ENCODE measurements at places on chromosomes 13 and 19.

- DNase-seq, result no peak
These were observed 262.7 kb downstream of the DLEU7 start for GRCh38 chr13:50580684-50581305.

DNA sequence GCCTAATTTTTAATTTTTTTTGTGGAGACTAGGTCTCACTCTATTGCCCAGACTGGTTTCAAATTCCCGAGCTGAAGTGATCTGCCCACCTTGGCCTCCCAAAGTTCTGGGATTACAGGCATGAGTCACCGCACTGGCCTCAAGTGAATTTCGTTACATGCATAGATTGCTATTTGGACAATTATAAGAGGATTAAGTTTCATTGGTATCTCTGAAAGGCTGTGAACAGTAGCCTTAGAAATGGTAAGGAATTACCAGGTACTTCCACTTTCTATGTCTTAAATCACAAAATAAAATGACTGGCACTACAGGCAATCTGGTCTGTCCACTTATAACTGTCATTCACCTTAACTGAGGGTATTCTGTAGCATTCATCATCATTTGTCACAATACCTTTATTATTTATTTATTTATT, 2.9 kb upstream of the CCDC9 start:
- no peak for DNase-seq

DNA sequence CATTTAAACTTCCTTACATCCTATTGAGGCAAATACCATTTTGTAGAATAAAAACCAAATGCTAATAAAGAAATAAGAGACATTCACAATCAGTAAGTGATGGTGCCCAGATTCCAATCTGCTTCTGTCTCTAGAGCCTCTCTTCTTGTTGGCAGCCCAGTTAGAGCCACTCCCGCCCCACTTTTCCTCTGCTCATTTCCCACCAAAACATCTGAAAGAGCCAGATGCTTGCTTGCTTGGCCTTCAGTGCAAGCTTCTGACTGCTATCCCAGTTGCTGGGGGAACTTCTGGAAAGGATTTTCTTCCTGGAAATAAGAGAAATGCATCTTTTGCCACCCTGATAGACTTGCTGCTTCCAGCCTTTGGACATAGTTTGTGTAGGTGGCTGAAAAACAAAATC, 12.9 kb downstream of the FRY start:
- DNase-seq, result no peak

DNA sequence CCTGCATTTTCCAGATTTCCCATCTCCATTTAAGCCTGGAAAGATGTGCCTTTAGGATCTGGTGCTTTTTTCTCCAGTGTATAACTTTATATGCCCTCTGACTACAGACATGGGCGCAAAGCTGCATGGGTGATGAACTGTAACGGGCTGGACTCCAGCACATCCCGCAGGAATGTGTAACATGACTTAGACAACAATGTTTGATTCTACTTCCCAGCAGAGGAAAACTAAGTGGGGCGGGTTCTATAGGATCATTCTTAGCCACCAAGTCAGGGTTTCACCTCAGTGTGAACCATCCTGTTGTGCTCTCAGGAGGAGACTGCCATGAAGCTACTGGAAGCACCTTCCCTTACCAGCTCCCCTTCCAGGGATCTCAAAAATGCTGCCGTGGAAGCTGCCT, 93.2 kb upstream of the SERP2 start:
- no peak for DNase-seq

- no peak for DNase-seq
These were observed 165.4 kb downstream of the FLT1 start for GRCh38 chr13:28329395-28330158.

- DNase-seq, result no peak
These were observed 178.1 kb downstream of the FLT1 start for GRCh38 chr13:28316836-28317235.

DNA sequence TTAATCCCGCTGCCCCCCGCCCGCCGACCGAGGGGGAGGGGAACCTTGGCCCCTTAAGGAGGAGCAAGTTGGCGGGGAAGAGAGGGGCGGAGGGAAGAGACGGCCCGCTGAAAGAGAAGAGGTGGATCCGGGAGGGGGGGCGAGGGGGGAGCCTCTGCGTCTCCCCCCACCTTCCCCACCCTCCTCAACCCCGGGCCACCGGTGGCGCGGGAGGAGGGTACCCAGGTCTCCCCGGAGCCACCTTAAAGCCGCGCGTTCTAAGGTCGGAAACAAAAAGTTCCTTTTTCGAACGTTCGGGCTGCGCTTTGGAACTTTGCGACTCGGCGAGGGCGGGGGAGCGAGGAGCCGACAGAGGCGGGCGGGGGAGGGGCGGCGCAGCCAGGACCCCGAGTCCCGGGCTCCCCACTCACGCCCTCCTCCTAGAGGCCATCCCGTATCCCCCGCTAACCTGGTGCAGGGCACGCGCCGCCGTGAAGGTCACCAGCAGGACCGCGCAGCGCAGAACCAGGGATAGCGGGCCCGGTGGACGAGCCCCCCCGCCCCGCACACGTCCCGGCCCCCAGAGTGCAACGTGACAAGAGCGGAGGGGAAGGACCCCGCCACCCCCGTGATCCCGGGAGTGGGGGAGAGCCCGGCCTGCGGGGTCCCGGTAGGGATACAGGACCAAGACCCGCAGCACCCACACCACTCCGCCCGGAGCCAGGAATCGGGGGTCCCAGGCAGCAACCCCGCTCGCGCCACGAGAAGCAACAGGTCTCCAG, 659 bp downstream of the ERF start:
- peak; percentile 82 for DNase-seq

- DNase-seq, result no peak
These were observed 136.4 kb upstream of the HTR2A start for GRCh38 chr13:47033216-47033615.

- DNase-seq, result no peak
These were observed 31.3 kb downstream of the SERPINE3 start for GRCh38 chr13:51370811-51371210.

GRCh38 chr13:45974500-45974899, 78.0 kb downstream of the ZC3H13 start:
- no peak for DNase-seq

GRCh38 chr19:49690656-49691242, at the start of gene CPT1C:
TSS of gene CPT1C (plus strand) at chr19:49691116. CDS start at chr19:49692253, 1,137 bp downstream.
- peak; percentile 69 for DNase-seq

DNA sequence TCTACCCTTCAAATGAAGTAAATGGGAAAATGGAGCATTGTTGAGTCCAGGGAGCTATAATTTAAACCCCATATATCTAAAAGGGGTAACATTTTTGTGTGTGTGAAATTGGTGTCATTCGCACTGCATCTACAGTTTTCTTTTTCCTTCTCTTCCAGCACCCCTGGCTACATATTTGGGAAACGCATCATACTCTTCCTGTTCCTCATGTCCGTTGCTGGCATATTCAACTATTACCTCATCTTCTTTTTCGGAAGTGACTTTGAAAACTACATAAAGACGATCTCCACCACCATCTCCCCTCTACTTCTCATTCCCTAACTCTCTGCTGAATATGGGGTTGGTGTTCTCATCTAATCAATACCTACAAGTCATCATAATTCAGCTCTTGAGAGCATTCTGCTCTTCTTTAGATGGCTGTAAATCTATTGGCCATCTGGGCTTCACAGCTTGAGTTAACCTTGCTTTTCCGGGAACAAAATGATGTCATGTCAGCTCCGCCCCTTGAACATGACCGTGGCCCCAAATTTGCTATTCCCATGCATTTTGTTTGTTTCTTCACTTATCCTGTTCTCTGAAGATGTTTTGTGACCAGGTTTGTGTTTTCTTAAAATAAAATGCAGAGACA, 28.6 kb downstream of the ALOX5AP start:
- DNase-seq, result no peak

- no peak for DNase-seq
These were observed 513.6 kb downstream of the PCDH9 start for GRCh38 chr13:66716538-66716937.

DNA sequence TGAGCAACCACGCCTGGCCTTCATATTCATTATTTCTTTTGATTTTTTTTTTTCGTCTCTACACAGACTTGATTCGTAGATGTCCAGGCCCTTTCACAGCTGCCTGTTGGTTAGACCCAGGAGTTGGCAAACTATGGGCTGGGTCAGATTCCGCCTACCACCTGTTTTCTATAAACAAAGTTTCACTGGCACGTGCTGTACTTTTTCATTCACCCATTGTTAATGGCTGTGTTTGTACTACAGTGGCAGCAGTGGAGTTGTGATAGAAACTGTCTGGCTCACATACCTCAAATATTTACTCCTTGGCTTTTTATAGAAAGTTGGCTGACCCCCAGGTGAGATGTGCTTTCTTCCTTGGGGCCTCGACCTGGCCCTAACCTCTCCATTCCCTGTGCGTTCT, 72.9 kb upstream of the TEX29 start:
- DNase-seq, result no peak

- DNase-seq, result no peak
These were observed 36.6 kb upstream of the ZSCAN5A start for GRCh38 chr19:56351208-56351607.

- DNase-seq, result peak; percentile 38
These were observed 29.2 kb downstream of the PIP5K1C start for GRCh38 chr19:3670796-3671679.

DNA sequence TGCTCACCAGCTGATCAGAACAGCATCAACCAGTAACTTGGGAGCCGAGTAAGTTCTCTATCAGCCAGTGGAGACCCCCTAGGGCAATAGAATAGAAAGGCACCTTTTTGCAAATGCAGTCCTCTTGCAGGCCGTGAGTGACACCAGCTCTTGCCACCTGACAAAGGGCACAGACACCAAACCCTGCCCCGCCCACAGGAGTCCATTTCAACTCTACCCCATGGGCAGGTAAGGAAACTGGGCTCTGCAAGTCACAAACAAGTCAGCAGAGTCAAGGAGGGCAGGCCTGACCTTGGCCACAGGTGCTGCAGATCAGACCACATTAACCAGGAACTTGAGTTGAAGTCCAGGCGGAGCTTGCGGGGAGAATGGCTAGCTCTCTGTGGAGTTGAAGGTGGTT, 77.4 kb upstream of the SPATA13 start:
- no peak for DNase-seq

GRCh38 chr13:30235216-30235615, 72.1 kb downstream of the KATNAL1 start:
- no peak for DNase-seq

- DNase-seq, result no peak
These were observed 40.5 kb downstream of the FAM124A start for GRCh38 chr13:51262501-51263211.

- no peak for DNase-seq
These were observed 160.5 kb downstream of the STK24 start for GRCh38 chr13:98416408-98416807.

- DNase-seq, result no peak
These were observed 95.0 kb downstream of the LIG4 start for GRCh38 chr13:108120302-108120701.

GRCh38 chr13:29402166-29402636, 193.3 kb downstream of the SLC7A1 start:
- no peak for DNase-seq

DNA sequence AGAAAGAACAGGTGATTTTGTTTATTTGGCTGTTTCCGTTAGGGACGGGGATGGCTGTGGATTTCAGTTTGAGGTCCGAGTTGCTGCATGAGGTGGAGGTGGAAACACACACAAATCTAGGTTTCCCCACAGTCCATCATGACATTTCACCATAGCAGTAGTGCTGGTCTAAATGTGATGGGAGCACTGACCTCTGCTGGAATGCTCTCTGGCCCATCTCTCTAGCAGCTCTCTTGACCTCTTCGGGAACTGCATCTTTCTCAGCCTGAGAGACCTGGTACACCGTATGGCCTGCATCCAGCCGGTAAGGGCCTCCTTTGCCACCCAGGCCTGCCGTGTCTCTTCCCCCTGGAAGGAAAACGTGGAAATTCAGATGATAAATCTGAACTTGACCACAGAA, 154.0 kb downstream of the RGCC start:
- no peak for DNase-seq

GRCh38 chr19:42245231-42245630, 2.8 kb upstream of the GSK3A start:
- DNase-seq, result no peak

Data from CD4-positive, alpha-beta T cell treated with Interleukin-17A for 1 hour (primary cell).